IMR-90 (cell line): ENCODE measurements at places on chromosomes 7 and 10. TPM values are rescaled to one million over a fixed set of nuclear protein-coding genes. Genes with fewer than 3 reads are reported as not detected.

The GNAT3 gene
- total RNA-seq, result not detected in 2 replicates

DNA sequence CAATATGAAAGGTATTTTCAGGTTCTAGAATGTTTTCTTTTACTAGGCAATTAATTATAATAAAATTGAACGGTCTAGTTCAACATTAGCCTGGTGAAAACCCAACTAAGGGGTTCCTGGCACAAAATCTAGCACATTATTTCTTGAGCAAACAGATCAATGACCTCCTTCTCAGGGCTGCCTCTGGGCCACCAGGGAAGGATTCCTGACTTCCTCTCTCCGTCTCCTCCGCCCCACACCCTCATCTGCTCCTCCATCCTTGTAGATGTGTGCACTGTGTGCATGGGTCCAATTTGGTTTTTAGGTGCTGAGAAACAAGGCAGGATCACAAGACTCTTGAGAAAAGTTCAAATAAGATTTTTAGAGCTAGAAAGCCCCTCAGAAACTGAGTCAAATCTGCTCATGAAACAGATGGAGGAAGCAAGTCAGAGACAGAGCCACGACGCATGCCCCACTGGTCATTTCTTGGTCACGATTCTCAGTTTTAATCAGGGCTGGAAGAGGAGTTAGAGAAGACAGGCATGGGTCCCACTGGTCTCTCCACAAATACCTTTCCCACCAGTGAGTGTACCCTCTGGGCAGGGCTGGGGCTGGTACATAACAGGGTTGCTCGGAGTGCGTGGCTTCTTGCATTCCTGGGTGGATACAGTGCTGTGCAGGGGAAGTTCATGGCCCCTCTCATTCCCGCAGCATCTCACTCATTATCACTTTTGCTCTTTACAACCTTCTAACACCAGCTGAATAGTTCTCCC lies 3.8 kb downstream of the TRPV6 start:
- no peak for DNase-seq

DNA sequence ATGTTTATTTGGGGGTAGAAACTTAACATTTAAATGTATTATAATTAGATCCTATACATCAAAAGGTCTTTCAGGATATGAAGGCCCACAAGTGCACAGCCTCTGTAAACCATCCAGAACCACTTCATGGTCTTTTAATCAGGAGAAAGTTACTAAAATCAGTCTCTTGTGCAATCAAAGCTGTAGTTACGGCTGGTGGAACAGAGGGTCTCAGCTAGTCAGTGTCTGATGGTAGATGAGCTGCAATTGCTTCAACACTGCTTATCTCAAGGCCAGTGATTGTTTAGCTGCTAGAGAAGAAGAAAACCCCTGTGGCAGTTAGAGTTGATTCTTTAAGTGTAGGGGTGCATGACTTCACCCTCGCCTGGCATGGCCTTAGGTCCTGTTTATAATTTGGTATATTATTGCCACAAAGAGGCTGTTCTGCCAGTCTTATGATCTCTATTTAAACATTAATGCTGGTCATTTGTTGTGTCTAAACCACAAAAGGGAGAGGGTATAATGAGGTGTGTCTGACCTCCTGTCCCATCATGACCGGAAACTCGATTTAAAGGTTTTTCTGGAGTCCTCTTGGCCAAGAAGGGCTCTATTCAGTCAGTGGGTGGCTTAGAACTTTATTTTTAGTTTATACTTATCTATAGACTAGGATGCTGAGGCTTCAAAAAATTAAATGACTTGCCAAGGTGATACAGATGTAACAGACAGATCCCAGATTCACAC lies 21.3 kb downstream of the MSRB2 start:
- DNase-seq, result no peak

GRCh38 chr7:28879105-28879504 lies 79.0 kb downstream of the TRIL start:
- no peak for DNase-seq

- DNase-seq, result no peak
Observed at GRCh38 chr10:131757285-131758058, 143.3 kb upstream of the PPP2R2D start.

DNA sequence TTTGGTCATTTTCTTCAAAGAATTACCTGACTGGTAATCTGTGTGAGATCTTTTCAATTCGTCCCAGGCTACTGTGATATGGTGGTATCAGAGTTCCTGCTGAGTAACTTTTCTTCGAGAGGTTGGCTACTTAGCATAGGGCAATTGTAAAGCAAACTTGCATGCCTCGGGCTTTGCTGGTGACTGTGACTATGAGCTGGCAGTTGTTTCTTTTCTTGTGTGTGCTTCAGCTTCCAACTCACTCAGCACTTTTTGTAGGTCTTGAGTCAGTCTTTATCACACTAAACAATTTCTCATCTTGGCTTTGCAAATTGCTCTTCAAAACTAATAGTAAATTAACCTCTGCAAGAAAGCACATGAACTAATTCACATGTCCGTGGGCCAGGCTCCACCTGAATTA lies 44.3 kb downstream of the PRR15 start:
- no peak for DNase-seq
